CD4-positive, alpha-beta memory T cell (primary cell): ENCODE measurements at places on chromosomes 6 and 20.

DNA sequence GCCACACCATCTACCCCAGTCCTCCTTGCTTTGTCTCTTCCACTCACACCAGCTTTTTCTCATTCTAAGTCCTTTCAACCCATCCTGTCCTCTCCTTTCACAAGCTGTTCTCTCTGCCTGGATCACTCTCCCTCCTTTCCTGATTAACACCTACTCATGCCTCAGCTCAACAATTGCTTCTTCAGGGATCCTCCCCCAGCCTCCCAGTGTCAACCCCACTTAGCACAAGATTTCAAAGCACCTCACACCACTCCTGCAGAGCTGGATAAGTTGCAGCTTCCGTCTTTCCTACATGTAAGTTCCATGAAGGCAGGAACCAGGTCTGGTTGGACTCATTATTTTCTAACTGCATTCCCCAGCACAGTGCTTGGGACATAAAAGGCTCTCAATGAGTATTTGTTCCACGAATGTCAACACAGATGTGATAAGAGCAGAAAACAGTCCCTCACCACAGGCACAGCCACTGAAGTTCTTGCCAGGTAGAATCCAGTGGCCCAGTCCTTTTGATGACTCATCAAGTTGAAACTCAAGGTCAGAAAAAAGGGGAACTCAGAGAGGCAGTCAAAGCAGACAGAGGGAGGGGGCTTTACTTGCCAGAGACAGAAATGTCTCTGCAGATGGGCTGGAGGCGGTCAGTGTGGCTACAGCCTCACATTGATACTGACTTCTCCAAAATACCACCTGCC lies 193.4 kb upstream of the PRDM1 start:
- no peak overlapping the region for H3K4me3 ChIP-seq
- no peak for DNase-seq
- no peaks in the 10 kb centered on the region for H3K27me3 ChIP-seq
- H3K36me3 ChIP-seq, result no peaks in the 10 kb centered on the region
- no peak overlapping the region for H3K27ac ChIP-seq

DNA sequence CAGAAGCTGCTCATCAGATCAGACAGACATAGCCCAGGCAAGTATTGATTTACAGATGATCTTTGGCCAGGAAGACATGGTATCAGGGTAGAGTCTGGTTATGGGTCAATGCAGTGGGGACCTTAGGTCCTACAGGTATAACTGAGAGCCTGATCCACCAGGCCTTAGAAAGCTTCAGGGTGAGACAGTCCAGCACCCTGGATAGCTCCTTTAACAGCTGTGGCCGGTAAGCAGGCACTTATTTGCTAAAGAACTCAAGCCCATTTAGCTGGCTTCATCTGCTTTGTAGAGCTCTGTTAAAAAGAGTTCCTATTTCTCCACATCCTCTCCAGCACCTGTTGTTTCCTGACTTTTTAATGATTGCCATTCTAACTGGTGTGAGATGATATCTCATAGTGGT lies 39.6 kb downstream of the ESR1 start:
- no peaks in the 10 kb centered on the region for H3K4me1 ChIP-seq
- H3K36me3 ChIP-seq, result no peaks in the 10 kb centered on the region
- H3K4me3 ChIP-seq, result no peak overlapping the region
- DNase-seq, result no peak

DNA sequence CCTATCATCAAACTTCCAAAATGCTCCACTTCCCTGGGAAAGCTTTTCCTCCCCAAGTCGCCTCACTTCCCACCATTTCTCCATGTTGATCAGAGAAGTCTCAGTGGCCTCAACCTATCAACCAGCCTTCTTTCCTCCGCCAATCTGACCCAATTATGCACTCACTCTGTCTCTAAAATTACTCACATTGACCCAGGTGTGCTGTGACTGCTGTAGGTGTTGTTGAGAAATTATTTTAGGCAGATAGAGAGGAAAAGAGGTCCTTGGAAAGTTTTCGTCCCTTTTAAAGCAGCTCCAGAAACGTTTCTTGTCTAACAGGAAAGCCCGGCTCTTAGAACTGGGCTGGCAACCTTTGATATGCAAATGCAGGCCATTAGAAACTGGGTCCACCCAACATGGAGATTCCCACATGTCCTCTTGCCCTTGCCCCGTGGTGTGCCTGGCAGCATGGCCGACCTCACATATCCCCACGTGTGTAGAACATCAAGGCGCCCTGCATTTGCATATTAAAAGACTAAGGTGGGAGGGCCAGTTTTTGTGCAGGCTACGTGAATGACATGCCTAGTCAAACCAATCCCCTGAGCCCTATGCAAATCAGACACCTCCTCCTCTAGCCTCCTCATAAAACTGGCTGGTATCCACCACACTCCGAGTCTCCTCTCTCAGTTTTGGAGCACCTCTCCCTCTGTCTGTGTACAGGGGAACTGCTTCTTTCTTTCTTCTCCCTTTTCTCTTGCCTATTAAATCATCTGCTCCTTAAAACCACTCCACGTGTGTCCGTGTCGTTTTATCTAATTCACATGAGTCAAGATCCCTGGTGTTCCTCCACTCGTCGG lies 12.9 kb downstream of the IPCEF1 start:
- no peak overlapping the region for H3K4me3 ChIP-seq
- H3K4me1 ChIP-seq, result no peaks in the 10 kb centered on the region
- H3K27ac ChIP-seq, result no peak overlapping the region
- H3K36me3 ChIP-seq, result no peaks in the 10 kb centered on the region
- H3K27me3 ChIP-seq, result no peaks in the 10 kb centered on the region
- DNase-seq, result no peak

DNA sequence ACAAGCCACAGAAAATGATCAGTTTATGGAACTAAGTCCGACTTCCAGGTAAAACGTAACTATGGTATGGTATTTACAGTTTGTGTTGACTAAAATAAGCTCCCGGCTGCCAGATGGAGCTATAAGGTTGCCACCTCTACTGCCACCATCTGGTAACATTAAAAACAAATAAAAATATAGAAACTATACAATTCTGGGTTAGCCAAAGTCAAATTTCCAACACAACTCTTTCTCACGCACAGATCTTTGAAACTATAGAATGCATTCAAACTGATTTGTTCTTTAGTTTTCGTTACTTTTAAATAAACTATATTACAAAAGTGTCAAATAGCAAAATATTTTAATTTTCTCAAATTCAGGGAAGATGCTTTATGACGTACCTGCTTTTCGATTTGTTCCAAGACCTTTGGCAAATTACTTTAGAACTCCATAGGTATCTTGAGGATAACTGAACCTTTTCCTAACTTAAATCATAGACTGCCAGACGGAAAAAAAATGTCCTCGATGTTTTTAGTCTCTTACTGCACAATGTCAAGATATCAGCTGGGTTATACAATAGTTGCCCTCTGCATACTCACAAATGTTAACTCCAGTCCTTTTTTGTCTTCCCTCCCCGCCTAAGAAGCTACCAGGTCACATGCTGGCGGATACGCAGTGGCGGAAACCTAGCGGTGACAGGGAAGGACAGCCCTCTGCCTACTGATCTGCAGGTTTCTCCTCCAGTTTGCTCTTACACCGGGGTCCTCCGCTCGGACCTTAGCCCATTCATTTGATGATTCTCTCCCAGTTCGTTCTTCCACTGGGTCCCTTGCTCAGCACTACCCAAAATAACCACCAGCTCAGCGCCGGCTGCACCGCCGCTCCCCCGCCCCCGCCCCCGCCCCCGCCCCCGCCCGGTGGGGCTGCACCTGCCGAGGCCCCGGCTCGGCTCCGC lies 888 bp downstream of the SLC17A5 start:
- H3K36me3 ChIP-seq, result no peaks in the 10 kb centered on the region
- H3K27ac ChIP-seq, result peak overlapping the region; percentile 99
- H3K4me1 ChIP-seq, result peaks cover 22% of the 10 kb centered on the region
- peak; percentile 84 for DNase-seq

DNA sequence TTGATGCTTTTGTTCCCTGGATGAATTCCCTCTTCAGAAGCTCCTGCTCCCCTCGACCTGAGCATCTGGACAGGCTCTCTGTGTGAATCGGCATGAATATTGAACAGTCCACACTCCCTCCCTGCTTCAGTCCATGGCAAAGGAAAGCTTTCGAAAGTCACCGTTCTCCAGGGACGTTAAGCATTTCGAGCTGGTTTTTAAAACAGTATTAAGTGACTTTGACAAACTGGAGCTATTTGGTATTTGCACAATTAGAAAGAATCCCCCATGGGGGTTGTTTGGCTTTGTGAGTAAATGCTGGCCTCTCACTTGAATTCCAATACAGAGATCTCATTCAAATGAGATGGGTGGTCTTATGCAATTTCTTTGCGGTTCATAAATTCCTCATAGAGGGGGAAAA lies 85.3 kb upstream of the TIAM2 start:
- no peaks in the 10 kb centered on the region for H3K27me3 ChIP-seq
- H3K27ac ChIP-seq, result no peak overlapping the region

DNA sequence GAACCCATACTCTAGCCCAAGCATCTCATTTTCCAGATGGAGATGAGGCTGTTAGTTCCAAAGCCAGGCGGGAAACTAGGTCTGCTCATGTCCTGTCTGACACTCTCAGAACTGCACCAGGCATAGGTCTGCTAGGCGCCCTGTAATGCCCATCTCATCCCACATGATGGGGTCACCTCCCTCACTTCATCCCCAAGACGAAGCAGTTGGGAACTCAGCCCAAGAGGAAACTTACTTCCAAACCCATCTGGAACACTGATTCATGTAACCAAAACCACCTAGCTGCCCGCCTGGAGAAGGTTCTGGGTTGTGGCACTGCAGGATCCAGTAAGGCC lies 119.4 kb upstream of the PRND start:
- peaks cover 5% of the 10 kb centered on the region for H3K27me3 ChIP-seq
- H3K4me3 ChIP-seq, result no peak overlapping the region
- no peak for DNase-seq
- no peaks in the 10 kb centered on the region for H3K4me1 ChIP-seq
- no peaks in the 10 kb centered on the region for H3K36me3 ChIP-seq

- peak; percentile 55 for DNase-seq
- no peak overlapping the region for H3K27ac ChIP-seq
- H3K4me1 ChIP-seq, result peaks cover 26% of the 10 kb centered on the region
- H3K4me3 ChIP-seq, result no peak overlapping the region
These were observed 1.9 kb downstream of the GRM4 start for GRCh38 chr6:34143884-34144580.

DNA sequence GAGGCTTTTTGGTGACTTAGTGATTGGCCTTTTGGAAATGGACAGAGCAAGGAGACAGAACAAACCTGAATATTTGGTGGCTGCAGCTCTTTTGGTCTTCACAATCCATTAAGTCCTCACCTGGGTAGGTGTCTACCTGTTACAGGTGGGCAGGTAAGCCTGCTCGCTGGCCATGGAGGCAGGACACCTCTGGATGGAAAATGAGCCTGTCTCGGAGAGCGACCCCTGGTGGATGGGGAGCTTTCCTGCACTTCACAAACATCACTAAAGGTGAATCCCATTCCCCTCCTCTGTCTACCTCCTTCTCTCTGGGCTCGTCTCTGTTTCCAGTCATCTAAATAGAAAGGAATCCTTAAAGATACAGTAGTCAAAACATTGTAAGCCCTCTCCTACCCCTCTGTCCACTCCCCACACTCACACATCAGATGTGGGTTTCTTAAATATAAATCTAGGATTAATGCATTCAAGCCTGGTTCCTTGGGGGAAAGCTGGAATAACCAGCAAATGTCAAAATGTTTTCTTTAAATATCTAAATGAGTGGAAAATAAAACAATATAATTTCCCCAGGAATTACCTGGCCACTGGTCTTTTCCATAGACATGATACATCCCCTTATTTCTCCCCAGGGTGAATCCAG lies 304.9 kb downstream of the CDH26 start:
- no peaks in the 10 kb centered on the region for H3K27me3 ChIP-seq
- no peaks in the 10 kb centered on the region for H3K36me3 ChIP-seq
- H3K4me1 ChIP-seq, result peaks cover 18% of the 10 kb centered on the region
- no peak overlapping the region for H3K4me3 ChIP-seq

DNA sequence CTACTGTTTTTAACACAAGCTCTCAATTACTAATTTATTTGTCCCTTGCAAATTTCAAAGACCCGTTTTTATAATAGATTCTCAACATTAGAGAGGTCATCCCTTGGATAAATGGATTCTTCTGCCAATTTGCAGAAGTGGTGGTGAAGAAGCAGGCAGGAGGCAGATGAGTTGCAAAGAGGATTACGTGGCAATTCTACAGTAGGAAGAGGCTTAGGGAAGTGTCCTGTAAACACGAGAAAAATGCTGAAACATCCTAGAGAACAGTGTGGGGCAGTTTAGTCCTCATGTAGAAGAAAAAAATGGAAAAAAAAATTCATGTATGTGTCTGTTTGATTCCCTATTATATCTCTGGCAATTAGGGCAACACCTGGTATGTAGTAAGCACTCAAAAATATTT lies 87.6 kb downstream of the BMP2 start:
- no peak overlapping the region for H3K4me3 ChIP-seq
- no peaks in the 10 kb centered on the region for H3K4me1 ChIP-seq
- DNase-seq, result no peak
- no peak overlapping the region for H3K27ac ChIP-seq
- no peaks in the 10 kb centered on the region for H3K27me3 ChIP-seq

DNA sequence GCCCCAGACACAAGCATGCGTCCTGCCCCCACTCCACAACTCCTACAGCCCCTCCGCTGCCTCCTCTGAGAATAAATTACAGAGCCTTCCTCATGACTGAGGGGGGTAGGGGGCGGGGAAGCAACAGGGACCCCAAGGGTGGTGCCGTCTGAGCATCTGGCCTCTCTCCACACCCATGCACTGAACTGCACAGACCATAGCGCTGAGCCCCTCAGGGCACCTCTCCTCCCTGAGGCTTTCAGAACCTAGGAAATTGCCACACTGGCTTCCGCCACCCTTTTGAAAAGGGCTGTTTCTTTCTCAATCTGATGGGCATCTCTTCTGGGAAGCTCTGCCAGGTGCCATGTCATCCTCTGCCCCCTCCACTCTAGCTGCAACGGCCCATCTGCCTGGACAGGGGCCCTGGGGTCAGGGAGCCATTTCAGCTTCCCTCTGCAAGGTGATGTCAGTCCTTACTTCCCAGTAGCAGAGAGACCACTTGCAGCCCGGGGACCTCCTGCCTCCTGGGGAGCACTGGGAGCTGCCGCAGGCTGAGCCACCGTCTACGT lies 2.5 kb downstream of the CST7 start:
- H3K27ac ChIP-seq, result no peak overlapping the region
- H3K4me1 ChIP-seq, result peaks cover 52% of the 10 kb centered on the region
- no peaks in the 10 kb centered on the region for H3K36me3 ChIP-seq
- DNase-seq, result no peak

DNA sequence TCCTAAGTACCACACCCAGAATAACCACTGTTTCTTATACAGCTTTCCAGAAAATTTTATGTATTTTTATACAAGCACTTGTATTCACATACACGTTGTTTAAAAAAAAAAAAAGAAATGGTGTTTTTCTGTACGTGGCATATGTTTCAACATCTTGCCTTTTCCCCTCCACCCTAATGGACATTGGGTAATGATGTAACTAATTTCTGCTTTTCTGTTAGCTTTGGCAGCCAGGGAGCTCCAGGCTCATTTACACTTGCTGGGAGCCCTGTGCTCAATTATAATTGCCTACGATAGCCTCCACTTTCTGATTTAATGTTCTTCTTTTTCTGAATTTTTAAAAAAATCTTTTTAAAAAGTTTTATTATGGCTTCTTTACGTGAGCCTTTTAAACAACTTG lies 352.4 kb downstream of the UTRN start:
- H3K27me3 ChIP-seq, result no peaks in the 10 kb centered on the region
- H3K27ac ChIP-seq, result no peak overlapping the region
- no peak overlapping the region for H3K4me3 ChIP-seq
- H3K36me3 ChIP-seq, result no peaks in the 10 kb centered on the region
- no peak for DNase-seq

GRCh38 chr6:23637296-23637695 lies 488.7 kb upstream of the NRSN1 start:
- H3K4me1 ChIP-seq, result no peaks in the 10 kb centered on the region
- H3K36me3 ChIP-seq, result no peaks in the 10 kb centered on the region
- H3K27me3 ChIP-seq, result no peaks in the 10 kb centered on the region
- no peak overlapping the region for H3K27ac ChIP-seq

- peak; percentile 28 for DNase-seq
- no peak overlapping the region for H3K27ac ChIP-seq
- H3K4me1 ChIP-seq, result no peaks in the 10 kb centered on the region
- H3K36me3 ChIP-seq, result no peaks in the 10 kb centered on the region
These were observed 120.2 kb downstream of the MBOAT1 start for GRCh38 chr6:20092071-20092566.
